ENCODE measurements at places on chromosomes 5 and 9.

DNA sequence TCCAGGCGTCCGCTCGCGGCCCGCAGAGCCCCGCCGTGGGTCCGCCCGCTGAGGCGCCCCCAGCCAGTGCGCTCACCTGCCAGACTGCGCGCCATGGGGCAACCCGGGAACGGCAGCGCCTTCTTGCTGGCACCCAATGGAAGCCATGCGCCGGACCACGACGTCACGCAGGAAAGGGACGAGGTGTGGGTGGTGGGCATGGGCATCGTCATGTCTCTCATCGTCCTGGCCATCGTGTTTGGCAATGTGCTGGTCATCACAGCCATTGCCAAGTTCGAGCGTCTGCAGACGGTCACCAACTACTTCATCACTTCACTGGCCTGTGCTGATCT is 294 bp downstream of the ADRB2 start:
- DNase-seq, result no peak

DNA sequence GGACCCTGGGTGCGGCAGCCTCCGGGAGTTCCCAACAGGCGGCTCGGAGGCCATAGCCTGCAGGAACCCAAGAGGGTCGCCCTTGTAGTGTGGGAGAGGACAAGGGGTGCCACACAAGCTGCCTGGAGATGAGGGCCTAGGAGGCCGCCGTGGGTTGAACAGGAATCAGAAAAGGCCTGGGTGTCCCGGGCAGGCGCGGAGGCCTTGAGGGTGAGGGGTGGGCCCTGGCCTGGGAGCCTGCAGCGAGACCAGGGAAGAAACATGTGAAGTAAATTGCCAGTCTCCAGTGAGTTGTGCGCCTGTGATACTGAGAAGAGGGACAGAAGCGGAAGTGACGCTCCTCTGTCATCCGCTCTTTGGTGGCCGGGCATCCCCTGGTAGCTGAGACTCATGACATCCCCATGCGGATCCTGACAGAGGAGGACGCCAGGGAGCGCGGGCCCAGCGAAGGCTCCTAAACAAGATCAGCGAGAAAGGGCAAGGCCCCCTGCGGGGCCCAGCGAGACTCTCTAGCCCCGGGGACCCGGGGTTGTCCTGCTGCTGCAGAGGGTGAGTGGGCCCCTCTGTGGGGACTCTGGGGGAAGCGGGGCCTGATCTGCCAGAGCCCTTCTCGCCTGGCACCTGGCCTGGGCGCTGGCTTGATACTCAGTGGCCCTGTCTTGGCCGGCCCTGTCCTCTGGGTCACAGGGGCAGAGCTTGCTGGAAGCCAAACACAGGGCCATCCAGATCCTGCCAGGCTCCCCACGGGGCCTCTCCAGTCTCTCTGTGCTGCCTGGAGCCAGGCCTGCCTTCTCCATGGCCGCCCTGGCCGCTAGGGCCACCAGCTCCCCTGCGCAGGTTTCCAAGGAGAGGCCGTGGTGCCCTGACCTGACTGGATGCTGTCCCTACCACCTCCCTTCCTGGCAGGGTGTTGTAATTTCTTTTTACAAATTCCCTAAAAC is 788.4 kb downstream of the TLE4 start:
- no peak for DNase-seq

DNA sequence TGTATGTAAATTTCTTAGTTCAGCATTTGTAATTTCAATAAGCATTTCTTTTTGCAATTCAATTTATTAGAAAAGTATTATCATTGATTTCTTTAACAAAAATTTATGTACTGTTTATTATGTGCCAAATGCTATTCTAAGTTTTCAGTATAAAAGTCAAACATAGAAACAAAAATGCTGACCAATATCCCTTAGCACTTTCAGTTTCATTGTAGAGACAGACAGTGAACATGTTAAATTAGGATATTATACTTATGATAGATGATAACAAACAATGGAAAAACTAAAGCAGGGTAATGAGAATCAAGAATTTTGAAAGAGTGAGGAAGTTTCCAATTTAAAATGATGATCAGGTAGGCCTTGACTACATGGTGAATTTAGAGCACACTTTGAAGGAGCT is 1106.0 kb downstream of the TAF11L14 start:
- DNase-seq, result no peak

GRCh38 chr9:106890608-106891007 is 27.6 kb downstream of the ZNF462 start:
- DNase-seq, result no peak

- no peak for DNase-seq
Measured at GRCh38 chr9:111063332-111063731, 25.1 kb upstream of the LPAR1 start.

DNA sequence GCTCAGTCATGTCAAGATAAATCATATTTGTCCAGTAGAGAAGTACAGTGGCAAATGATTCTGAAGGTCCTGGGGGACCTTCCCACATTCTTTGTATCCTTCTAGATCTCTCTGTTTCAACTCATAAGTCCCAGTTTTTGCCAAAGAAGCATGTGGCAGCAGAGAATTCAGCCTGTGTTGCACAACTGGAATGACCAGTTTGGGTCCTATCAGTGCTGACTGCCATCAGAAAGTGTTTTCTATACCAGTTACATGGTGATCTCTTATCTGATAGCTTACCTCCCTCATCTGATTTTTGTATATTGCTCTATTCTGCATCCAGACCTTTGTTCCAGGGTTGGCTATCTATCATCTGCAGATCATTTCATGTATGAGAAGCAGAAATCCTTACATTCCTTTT is 21.7 kb downstream of the GM2A start:
- no peak for DNase-seq

- DNase-seq, result peak; percentile 39
Measured at GRCh38 chr5:135242866-135243555, 156.0 kb downstream of the MACROH2A1 start.

DNA sequence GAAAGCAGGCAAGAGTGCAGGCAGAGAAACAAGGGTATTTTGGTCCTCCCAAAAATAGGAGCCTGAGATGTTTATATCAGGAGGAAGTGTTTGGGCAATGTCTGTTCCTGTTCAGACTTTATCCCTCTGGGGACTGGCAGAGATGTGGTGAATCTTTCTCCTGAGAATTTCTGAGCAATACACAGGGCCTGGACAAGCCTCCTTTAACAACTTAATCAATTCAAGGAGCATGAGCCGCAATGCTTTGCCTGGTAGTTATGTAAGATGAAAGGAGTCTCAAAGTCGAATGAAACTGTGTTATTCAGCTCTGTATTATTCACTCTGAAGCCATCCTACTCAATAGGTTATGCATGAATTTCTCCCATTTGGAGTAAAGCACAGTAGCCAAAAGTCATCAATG is 365.6 kb downstream of the MAN2A1 start:
- no peak for DNase-seq

GRCh38 chr9:126392662-126393371 is 66.2 kb downstream of the MVB12B start:
- DNase-seq, result no peak

Data from activated effector memory CD4-positive, alpha-beta T cell treated with anti-CD3 and anti-CD28 coated beads, Interleukin-2, amount 50 U/mL, for 16 hours (primary cell).